ENCODE measurements at places on chromosomes 1 and 21.
A peak's percentile ranks its signal among the peaks of the same experiment; 100 is the strongest.

GRCh38 chr1:234602334-234603220, 7.4 kb downstream of the IRF2BP2 start:
- DNase-seq, result peak; percentile 88

DNA sequence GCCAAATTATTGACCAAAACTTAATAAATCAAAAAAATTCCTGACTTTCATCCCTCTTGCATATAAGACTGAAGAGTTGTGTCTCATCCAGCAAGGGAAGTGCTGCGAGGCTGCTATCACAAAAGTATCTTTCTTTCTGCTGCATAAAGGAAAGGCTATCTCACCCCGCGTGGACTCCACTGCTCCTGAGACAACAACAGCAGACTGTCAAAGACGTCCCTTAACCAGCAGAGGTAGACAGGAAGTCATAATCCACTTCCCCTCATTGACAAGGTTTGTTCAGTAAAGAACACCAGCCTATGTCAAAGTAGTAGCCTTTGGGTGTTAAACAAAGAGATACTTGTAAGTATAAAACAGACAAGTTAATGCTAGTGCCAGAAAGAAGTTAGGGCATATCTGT, 29.4 kb downstream of the VPS26C start:
- no peak for DNase-seq

DNA sequence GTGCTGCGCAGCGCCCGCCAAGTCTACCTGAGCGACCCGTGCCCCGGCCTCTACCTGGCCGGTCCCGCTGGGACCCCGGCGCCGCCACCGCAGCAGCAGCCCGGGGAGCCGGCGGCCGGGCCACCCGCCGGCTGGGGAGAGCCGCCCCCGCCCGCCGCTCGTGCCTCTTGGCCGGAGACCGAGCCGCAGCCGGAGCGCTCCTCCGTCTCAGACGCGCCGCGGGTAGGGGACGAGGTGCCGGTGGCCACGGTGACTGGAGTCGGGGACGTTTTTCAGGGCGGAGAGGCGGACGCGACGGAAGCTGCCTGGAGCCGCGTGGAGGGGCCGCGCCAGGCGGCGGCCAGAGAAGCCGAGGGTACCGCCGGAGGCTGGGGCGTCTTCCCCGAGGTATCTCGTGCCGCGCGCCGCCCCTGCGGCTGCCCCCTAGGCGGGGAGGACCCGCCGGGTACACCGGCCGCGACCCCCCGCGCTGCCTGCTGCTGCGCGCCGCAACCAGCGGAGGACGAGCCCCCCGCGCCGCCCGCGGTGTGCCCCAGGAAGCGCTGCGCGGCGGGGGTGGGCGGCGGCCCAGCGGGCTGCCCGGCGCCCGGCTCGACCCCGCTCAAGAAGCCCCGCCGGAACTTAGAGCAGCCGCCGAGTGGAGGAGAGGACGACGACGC, 646 bp downstream of the IER5 start:
- DNase-seq, result no peak

GRCh38 chr1:154407198-154408091, 2.3 kb downstream of the IL6R start:
- DNase-seq, result no peak

DNA sequence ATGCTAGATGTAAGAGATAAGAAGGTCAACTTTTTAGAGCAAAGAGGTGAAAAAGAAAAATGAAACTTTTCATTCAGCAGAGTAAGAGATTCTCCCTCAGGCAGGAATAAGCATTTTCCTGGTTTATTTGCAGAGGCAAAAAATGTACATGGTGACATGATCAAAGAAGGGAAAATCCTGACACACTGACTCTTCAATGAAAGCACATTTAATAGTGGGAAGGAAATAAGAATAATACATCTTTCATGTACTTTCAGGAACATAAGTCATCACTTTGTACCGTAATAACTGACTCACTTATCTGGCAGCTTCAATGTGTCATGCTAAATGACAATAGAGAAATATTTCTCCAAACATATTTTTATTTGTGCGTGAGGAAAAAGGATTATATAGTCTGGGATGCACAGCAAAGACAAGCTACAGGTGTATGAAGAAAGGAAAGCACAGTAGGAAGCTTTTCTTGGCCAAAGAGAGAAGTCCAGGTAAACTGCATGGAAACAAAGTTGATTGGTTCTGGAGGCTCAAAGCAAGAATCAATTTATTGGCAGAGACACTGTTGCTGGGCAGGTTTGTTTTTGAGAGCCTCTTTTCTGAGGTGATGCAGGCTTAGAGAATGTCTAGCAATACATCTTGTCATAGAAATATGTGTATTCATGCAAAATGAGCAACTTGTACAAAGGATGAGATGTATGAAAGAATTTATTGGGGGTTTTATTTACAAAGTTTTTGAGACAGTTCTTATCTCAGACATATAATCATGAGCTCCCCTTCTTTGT, 1409.0 kb downstream of the PLA2G4A start:
- DNase-seq, result no peak

DNA sequence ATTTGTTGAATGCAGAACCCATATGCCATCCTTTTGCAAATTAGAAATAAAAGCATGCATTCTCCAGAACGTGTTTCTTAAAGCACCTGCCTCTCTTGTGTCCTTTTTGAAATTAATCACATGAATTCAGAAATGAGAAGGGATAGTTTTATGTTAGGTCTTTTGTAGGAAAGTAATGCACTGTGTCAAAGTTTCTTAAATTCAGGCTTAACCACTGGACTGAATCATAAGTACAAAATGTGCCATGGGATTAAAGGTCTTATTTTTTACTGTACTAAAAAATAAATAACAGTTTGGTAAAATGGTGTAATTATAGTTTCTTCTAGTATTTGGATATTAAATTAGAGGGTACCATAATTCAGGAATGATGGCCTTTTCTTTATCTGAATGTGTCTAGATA, 290.1 kb upstream of the USP25 start:
- no peak for DNase-seq
